Fibroblast of villous mesenchyme (primary cell): ENCODE measurements at places on chromosomes 5 and 9. TPM values are rescaled to one million over a fixed set of nuclear protein-coding genes. Genes with fewer than 3 reads are reported as not detected.
A peak's percentile ranks its signal among the peaks of the same experiment; 100 is the strongest.

MRPL41 gene
- 41.5 and 58.0 TPM in 2 replicates for total RNA-seq

SLCO4C1 gene
- total RNA-seq, result under 0.01 TPM in 2 replicates

DNA sequence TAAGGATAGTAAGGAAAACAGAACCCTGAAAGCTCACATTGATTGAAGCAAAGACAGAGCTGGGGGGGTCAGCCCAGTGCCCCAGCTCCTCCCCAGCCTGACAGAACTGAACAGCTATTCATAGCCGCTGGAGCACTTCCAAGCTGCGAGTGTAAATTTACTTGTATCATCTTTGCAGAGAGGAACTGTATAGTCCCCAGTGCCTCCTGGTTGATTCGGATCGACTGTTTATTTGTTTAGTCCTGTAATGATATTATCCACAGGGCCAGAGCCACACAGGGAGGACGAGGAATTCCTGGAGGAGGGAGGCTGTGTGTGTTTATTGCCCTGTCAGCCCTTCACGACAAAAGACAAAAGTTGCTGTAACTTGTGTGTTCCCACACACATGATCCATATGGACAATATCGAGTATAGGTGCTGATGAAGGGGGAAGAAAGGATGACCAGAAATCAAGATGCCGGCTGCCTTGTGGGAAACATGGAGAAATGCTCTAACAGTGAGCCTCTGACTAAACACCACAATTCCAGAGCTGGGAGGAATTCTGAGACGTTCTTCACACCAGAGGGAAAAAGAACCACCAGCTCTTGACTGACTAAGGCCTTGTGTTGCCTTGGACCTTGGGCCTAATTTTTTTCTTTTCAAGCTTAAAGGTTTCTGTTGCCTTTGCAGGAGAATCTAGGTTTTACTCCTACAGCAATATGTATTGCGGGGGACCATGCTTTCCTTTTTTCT lies 31.1 kb downstream of the FOXD1 start:
- DNase-seq, result no peak

- DNase-seq, result no peak
These were observed 8.1 kb upstream of the DAB2 start for GRCh38 chr5:39432696-39433530.

PRRX2 gene
- under 0.01 and 1.6 TPM in 2 replicates for total RNA-seq

DNA sequence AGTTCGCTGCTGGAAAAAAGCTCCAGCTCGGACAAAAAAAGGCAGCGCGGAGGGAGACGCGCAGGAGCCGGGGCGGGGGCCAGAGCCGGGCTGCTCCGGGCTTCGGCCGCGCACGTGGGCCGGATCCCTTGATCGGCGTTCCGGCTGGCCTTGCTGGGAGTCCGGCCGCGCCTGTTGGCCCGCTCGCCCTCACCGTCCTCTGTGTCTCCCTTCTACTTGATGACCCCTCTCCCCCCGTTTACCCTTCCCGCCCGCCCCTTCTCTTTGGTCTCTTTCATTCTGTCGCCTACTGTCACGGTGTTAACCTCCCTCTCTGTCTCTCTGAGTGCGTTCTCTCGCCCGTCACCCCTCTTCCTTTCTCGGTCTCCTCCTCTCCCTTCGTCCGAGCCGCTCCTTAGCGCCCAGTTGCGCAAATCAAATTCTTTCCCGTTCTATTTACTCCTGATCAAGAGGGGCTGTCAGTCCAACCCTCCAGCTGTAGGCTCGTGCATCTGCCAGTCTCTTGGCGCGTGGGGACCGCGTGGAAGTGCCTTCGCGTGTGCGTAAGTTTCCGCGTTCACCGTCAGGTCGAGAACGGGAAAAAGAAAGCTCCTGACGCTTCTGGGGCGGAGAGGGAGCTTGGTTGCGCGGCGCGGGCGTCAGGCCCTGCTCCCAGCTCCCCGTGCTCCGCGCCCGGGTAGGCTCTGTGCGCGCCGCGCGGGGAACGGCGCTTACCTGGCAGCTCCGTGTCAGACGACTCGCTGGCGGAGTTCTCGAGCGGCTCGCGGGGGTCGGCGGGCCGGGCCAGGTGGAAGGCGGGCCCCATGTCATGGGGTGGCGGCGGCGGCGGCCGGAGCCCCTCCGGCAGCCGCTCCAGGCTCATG lies 798 bp downstream of the PITX1 start:
- peak; percentile 56 for DNase-seq

GRCh38 chr9:33120620-33121019 lies 44.1 kb upstream of the SMU1 start:
- DNase-seq, result no peak

- DNase-seq, result no peak
These were observed 729 bp upstream of the TNPO1 start for GRCh38 chr5:72815580-72816283.

- DNase-seq, result peak; percentile 40
These were observed 40.3 kb upstream of the TNFAIP8 start for GRCh38 chr5:119315516-119315949.

- DNase-seq, result no peak
These were observed 165.2 kb downstream of the RMI1 start for GRCh38 chr9:84145780-84146179.
